ENCODE measurements at places on chromosomes 4 and X.
A peak's percentile ranks its signal among the peaks of the same experiment; 100 is the strongest.

GRCh38 chrX:120755066-120755846, 120.4 kb downstream of the CT47B1 start:
- no peak for DNase-seq

DNA sequence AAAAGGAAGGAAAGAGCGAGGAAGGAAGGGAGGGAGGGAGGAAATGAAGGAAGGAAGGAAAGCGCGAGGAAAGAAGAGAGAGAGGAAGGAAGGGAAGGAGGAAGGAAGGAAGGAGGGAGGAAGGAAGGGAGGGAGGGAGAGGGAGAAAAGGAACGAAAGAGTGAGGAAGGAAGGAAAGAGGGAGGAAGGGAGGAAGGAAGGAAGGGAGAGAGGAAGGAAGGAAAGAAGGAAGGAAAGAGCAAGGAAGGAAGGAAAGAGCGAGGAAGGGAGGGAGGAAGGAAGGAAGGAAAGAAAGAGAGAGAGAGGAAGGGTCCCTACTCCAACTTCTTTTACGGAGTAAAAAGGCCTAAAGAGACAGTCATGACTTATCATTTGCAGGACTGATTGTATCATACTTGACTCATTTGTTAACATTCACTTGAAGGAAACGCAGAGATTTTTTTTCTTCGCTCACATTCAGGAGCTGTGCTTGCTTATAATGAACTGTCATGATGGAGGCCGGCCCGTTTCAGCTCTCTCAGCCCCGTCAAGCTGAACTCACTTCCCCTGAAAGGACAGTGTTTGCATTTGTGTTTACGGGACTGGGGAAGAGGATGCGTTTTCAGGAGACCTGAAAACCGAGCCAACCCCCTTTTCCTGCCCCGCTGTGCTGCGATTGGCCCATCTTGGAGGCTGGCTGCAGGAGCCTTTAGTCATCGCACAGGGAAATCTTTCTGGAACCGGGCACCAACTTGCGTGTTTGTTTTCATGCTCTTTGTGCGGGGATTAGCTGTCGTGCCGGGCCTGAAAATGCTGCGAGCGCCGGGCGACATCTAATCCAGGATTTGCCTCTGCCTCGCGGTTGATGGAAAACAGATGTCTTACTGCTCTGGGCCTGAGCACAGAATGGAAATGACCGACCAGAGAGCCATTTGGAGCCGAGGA, 17.8 kb downstream of the TRIM2 start:
- DNase-seq, result peak; percentile 88

- peak; percentile 50 for DNase-seq
Measured at GRCh38 chrX:53223955-53224859, 800 bp downstream of the KDM5C start.

- DNase-seq, result no peak
Measured at GRCh38 chrX:72340041-72340440, 34.3 kb upstream of the CITED1 start.

All from hepatic stellate cell (primary cell).